ENCODE measurements at places on chromosomes 4 and X. TPM values are rescaled to one million over a fixed set of nuclear protein-coding genes. Genes with fewer than 3 reads are reported as not detected.

The ARMCX4 gene
- total RNA-seq, result 1.5 TPM

The QRFPR gene
- not detected for total RNA-seq

The IL3RA gene
- total RNA-seq, result not detected

The NPFFR2 gene
- not detected for total RNA-seq
